Vagina (tissue), 2 donors: ENCODE measurements at places on chromosomes 4 and X.

GRCh38 chr4:53987761-53988171 lies 76.6 kb downstream of the CHIC2 start:
- DNase-seq, result no peak

- DNase-seq, result peak; percentile 70
Observed at GRCh38 chr4:82780752-82781231, 17.8 kb downstream of the SCD5 start.

- DNase-seq, result no peak
Observed at GRCh38 chrX:153610836-153611213, 11.9 kb upstream of the CCNQ start.

DNA sequence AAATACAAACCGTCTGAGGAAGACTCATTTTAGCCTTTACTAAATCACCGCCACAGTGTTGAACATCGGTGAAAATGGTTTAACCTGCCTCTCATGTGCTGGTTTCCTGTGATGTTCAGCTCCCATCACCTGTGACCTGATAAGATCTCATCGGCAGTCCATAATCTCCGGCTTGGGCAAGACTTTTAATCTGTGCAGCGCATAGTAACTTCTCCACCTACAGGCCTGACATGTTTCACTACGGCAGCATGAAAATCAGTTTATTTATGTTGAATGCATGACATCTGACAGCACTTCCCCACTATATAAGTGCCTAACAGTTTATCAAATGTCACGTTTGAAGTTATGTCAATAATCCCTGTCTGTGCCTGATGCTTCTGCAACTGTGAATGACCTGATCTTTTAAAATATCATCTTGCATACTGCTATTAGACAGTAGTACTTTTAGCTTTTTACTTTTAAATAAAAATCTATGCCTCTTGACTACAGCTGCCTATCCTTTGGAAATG lies 1919.8 kb upstream of the AGA start:
- no peak for DNase-seq

- no peak for DNase-seq
Observed at GRCh38 chr4:121307445-121308327, 73.1 kb downstream of the QRFPR start.

DNA sequence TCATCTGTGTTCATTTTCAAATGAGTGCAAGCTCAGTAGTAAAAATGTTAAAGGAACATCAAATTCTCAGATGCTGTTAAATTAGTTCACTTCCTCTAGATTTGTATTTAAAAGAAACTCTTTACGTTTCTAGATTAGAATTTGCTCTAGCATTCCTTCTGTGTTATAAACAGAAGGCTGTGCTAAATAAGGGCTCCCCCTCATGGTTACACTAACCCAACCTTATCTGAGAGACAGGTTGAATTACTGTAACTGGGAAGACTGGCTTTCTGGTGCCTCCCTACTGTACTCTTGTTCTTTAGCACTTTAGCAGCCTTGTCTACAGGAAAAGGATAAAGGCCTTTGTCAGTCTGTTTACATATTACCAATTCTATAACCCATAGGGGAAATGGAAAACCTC lies 56.8 kb downstream of the RXFP1 start:
- DNase-seq, result no peak

- DNase-seq, result no peak
Observed at GRCh38 chr4:67475155-67475554, 70.1 kb downstream of the CENPC start.

DNA sequence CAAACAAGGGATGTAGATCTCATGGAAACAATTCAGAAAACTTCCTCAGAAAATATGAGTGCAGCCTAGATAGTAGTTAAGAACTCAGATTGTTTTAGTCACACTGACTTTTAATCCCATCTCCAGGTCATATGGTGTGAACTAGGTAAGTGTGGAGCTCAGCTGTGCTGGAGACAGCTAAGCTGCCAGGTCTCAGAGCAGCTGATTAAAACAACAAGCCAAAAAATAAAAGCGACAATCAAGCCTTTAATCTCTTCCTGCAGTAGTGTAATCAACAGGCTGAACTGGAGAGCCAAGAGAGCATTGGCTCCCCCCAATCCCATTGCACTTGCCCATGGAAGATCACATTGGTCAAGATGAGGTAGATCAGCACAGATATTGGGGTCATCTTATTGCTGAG lies 98.3 kb upstream of the ATOH1 start:
- no peak for DNase-seq

- no peak for DNase-seq
Observed at GRCh38 chrX:39336671-39337311, 535.5 kb downstream of the MID1IP1 start.

- DNase-seq, result no peak
Observed at GRCh38 chr4:134567461-134567860, 365.9 kb upstream of the PABPC4L start.

- DNase-seq, result no peak
Observed at GRCh38 chr4:85784348-85784747, 309.4 kb downstream of the ARHGAP24 start.

DNA sequence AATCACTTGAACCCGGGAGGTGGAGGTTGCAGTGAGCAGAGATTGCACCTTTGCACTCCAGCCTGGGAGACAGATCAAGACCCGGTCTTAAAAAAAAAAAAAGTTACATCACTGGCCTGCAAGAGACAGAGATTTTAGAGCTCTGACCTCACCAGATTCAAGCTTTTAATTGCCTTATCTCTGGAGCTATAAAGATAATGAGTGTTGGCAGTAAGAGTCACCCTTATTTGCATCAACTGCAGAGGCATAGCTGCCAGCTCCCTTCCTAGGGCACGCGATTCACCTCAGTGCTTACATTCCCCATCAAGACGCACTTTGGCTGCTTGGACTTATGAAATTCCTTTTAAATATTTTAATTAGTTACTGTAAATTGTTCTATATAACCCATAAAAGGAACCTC lies 12.5 kb upstream of the SPATA4 start:
- DNase-seq, result no peak

DNA sequence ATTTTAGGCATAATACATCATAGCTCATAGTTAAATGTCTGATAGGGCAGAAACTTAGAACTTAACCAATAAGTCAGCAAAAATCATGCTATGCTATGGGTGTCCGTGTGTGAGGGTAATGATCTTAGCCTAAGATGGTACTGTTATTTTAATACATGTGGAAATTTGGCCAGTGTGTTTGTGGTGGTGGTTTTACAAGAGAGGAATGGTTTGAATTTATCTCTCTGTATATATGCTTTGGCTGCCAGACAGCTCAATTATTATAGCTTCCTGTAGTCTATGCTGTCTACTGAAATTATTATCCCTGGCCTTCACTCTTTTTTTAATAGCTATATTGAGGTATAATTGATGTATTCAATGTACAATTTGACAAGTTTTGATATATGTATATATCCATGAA lies 21.3 kb downstream of the ZNF330 start:
- no peak for DNase-seq

GRCh38 chr4:6425336-6425735 lies 47.1 kb downstream of the PPP2R2C start:
- no peak for DNase-seq

GRCh38 chr4:113209652-113210320 lies 160.3 kb downstream of the ANK2 start:
- DNase-seq, result no peak

DNA sequence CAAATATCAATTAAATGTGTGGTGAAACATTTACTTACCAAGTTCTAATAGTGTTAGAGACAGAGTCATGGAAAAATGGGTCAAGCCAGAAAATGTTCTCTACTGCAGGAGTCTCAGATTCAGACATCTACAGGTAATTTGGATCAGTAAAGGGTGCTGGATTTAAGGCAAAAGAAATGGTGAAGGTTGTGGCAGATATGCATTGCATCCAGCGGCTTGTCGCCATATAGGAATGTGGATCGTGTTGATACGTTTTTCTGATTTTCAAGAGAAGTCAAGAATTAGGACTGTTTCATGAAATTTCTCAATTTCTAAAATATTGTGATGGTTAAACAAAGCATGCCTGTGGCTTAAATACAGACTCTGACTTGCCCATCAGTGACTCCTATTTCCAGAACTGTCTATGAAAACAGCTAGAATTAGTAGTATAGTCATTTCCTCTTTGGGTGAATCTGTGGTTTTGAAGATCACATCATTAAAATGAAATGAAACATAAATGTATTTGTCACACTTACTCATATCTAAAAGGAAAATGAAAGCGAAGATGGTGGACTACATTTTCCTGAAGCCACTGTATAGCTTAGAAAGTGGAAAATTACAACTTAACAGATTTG lies 110.1 kb upstream of the VEGFC start:
- DNase-seq, result no peak

GRCh38 chrX:145003443-145003842 lies 243.9 kb upstream of the SPANXN1 start:
- DNase-seq, result no peak

DNA sequence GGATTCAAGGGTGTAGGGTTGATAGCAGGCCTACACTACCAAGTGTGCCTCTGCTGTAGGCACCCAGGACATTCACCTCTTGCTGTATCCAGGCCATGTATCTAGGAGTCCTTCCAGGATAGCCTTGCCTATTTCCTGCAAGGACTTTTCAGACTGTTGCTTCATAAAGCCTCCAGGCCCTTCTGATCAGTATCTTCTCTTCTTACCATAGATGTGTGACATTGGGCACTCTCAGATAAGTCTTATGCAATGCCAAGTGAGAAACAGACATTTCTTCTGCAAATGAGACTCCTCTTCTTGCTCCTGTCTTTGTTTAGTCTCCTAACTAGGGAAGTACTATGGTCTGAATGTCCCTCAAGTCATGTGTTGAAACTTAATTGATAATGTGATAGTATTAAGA lies 386.8 kb downstream of the ANKRD50 start:
- no peak for DNase-seq

DNA sequence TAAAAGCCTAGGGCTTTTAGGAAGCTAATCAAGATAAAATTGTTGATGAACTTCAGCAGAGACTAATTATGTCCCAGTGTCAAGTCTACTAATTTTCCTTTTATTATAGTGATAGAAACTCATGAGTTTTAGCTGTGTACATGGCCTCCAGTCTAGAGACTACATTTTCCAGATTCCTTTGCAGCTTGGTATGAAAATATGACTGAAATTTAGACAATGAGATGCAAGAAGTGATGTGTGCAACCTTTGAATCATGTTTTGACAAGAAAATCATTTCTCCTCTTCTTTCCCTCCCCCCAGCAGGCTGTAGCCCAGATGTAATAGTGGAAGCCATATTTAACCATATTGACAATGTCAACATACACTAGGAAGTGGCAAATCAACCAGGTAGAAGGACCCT lies 30.3 kb upstream of the IL13RA2 start:
- DNase-seq, result no peak
